ENCODE measurements at places on chromosomes 1 and 21.

DNA sequence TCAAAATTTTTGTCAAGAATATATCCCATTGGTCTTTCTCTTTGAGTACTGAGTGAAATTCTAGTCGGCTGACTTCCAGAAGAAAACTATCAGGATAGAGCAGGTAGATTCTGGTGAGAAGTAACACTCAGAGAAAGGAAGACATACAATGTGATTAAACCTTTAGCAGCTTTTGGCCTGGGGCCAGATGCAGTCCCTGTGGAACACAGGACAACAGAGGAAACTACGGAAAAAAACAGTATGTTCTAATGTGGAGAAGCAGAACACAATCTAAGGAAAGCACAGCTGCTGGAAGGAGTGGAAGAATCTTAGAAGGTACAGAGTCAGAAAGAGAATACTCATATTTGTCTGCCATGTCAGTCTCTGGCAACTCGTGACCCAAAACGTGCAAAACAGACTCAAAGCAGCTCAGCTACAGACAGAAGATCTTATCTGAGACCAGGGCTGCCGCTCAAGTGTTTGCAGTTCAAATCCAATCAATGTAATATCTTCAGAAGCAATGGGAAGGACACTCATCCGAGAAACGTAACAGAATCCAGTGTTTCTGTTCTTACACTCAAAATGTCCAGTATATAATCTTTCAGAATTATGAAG lies 283.8 kb downstream of the MRPL39 start:
- no peak for DNase-seq

DNA sequence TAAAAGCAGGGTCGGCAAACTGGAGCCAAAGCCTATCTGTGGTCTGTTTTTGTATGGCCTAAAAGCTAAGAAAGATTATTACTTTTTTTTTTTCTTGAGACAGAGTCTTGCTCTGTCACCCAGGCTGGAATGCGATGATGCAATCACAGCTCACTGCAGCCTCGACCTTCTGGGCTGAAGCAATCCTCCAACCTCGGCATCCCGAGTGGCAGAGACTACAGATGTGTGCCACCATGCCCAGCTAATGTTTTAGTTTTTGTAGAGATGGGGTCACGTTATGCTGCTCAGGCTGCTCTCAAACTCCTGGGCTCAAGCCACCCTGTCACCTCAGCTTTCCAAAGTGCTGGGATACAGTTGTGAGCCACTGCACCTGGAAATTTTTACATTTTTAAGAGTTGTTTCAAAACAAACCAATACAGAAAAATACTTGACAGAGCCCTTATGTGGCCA lies 6.5 kb upstream of the GLRX2 start:
- no peak for DNase-seq

DNA sequence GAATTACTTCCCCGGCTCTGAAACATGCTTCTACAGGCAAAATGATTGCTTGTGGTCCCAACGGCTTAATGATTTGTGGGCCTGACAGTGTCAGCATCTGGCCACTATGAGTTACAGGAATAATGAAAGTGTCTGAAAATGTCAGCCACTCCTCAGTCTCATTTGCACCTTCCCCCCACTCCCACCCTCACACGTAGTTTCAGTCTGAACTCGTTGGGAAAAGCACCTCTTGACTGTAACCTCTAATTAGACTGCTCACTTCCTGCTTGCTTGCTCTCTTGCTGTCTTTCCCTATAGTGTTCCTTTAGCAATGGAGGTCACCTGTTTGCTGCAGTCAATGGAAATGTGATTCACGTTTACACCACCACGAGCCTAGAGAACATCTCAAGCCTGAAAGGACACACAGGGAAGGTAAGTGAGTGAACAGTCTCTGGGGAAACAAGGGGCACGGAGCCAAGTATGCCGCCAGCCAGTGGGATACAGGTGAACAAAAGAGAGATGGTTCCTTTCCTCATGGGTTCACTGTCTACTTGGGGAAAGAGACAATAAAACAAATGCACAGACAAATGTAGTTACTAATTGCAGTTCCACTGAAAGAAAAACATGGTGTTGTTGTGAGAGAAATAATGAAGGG lies 27.1 kb downstream of the CFAP57 start:
- peak; percentile 91 for DNase-seq

DNA sequence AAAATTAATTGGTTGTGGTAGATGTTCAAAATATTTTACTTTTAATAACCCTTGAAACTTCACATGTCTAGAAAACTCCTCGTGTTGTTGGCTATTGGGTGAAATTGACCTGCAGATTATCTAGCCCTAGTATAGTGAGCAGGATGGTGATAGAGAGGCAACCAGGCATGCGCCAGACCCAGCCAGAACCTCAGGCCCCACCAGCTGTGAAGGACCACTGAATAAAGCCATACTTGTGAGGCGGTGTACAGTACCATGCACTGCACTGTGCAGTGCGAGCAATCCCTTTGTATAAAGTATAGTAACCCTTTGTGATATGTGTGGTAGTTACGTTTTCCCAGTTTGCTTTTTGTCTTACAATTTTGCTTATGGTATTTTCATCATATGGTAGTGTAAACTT lies 8.5 kb downstream of the TTF2 start:
- DNase-seq: no peak

- DNase-seq: no peak
Observed at GRCh38 chr1:66552829-66553228, 18.9 kb downstream of the SGIP1 start.
